ENCODE measurements at places on chromosomes 5 and 9. TPM values are rescaled to one million over a fixed set of nuclear protein-coding genes. Genes with fewer than 3 reads are reported as not detected.

The IFNA4 gene
- not detected for polyA plus RNA-seq

The ITGA2 gene
- 0.05 TPM for polyA plus RNA-seq

The EMB gene
- polyA plus RNA-seq = 18.0 TPM

The SDHA gene
- 131 TPM for polyA plus RNA-seq

The PALM2AKAP2 gene
- polyA plus RNA-seq = 1.7 TPM

The ANKRD34B gene
- polyA plus RNA-seq = not detected

The IFNA2 gene
- 0.22 TPM for polyA plus RNA-seq

The UGT3A1 gene
- polyA plus RNA-seq = not detected

The IL5 gene
- not detected for polyA plus RNA-seq
